ENCODE measurements at places on chromosomes 6 and 20. TPM values are rescaled to one million over a fixed set of nuclear protein-coding genes. Genes with fewer than 3 reads are reported as not detected.

The DDR1 gene
- total RNA-seq: 36.7 TPM

The SRMS gene
- not detected for total RNA-seq

The SEL1L2 gene
- total RNA-seq: not detected

The CLVS2 gene
- under 0.01 TPM for total RNA-seq

The THBS2 gene
- total RNA-seq: 107 TPM

The SDC4 gene
- total RNA-seq: 68.7 TPM

The SLC12A5 gene
- total RNA-seq: 5.2 TPM
